ENCODE measurements at places on chromosomes 6 and 20. TPM values are rescaled to one million over a fixed set of nuclear protein-coding genes. Genes with fewer than 3 reads are reported as not detected.

Gene ZBTB9
- total RNA-seq, result 11.5 TPM

DNA sequence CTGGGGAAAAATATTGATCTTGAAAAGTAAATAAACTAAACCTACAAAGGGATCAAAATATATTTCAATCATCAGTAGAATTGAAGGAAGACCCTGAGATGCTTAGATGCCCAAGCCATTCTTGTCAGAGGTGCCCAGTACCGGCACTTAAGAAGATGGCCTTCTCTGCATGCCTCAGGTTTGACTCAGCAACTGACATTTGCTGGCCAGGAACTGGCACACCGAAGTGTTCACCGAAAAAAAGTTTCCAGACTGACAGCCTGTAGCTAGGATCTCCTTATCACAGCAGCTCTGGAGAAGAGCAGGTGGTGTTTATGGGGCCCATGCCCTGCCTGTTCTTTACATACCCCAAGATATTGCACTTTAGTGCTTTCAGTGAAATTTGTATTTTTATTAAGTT is 203.2 kb downstream of the MOXD1 start:
- no peaks in the 10 kb centered on the region for H3K4me1 ChIP-seq
- no peak for DNase-seq
- H3K36me3 ChIP-seq, result no peaks in the 10 kb centered on the region
- no peak overlapping the region for H3K4me3 ChIP-seq
- H3K27me3 ChIP-seq, result no peaks in the 10 kb centered on the region

- no peaks in the 10 kb centered on the region for H3K36me3 ChIP-seq
- H3K27ac ChIP-seq, result no peak overlapping the region
- no peak for DNase-seq
Observed at GRCh38 chr6:11069760-11070159, 23.9 kb upstream of the SMIM13 start.

DNA sequence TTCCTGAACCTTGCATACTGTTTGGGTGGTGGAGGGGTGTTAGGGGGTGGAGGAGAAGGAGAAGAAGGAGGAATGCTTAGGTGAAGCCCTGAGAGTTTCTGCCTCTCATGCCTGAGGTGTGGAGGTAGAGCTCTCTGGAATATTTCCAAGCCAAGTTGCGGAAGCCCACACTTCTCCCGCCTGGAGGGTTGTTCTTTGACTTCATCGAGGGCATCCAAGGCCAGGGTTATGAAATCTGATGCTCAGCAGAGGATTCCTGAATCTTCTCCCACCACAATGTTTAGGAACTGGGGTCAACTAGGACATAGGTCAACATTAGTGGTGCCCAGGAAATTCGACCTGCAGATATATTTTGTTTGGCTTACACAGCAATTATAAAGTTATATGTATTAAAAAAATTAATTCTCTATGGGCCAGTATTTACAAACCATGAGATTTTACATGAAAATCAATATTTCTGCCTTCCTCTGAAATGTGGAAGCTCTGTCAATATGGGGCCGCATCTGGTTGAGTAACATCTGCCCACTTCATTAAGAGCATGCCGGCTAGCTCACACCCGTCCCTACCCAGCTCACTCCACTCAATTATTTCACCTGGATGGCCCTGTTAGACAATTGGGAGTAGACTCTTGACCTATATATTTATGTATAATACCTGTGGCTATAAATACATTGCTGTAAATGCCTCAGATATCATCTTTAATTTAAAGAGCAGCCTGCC is 257.1 kb upstream of the ZFP64 start:
- DNase-seq, result no peak
- H3K27me3 ChIP-seq, result no peaks in the 10 kb centered on the region
- no peak overlapping the region for H3K27ac ChIP-seq
- H3K36me3 ChIP-seq, result no peaks in the 10 kb centered on the region

DNA sequence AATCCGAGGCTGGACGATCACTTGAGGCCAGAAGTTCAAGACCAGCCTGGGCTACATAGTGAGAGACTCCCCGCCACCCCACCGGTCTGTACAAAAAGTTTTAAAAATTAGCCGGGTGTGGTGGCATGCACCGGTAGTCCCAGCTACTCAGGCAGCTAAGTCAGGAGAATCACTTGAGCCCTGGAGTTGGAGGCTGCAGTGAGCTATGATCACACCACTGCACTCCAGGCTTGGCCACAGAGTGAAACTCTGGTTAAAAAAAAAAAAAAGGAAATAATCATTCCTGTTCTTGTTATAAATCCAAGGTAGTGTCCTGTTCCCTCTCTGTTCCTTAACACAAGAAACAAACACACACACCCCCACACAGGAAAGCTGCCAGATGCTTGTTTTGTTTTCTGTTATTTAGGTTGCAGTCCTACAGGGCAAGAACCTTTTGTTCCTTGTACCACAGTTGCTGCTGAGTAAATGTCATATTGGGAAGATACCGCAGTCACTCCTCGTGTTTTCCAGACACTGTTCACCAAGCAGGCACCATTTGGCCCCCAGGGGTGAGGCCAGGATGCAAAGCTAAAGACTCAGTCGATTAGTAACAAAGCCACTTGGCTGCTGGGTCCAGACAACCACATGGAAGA is 28.9 kb downstream of the ASIP start:
- H3K36me3 ChIP-seq, result no peaks in the 10 kb centered on the region
- H3K27me3 ChIP-seq, result no peaks in the 10 kb centered on the region
- H3K4me3 ChIP-seq, result no peak overlapping the region
- peak; percentile 27 for DNase-seq
- H3K27ac ChIP-seq, result no peak overlapping the region
- no peaks in the 10 kb centered on the region for H3K4me1 ChIP-seq
